ENCODE measurements at places on chromosomes 16 and 17.
A peak's percentile ranks its signal among the peaks of the same experiment; 100 is the strongest.

DNA sequence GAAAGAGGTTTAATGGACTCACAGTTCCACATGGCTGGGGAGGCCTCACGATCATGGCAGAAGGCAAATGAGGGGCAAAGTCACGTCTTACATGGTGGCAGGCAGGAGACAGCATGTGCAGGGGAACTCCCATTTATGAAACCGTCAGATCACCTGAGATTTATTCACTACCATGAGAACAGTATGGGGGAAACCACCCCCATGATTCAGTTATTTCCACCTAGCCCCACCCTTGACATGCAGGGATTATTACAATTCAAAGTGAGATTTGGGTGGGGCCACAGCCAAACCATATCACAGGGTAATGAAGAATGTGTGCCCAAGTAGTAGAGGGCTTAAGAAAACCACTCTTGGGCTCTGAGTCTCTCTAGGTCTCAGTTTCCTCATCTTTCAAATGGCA lies 85.1 kb downstream of the PRKCB start:
- DNase-seq: no peak

GRCh38 chr16:23343643-23344612 lies 41.8 kb downstream of the SCNN1B start:
- no peak for DNase-seq

- peak; percentile 25 for DNase-seq
Measured at GRCh38 chr17:41814195-41814594, 1.4 kb downstream of the FKBP10 start.

GRCh38 chr17:55321427-55322060 lies 56.8 kb downstream of the HLF start:
- no peak for DNase-seq

DNA sequence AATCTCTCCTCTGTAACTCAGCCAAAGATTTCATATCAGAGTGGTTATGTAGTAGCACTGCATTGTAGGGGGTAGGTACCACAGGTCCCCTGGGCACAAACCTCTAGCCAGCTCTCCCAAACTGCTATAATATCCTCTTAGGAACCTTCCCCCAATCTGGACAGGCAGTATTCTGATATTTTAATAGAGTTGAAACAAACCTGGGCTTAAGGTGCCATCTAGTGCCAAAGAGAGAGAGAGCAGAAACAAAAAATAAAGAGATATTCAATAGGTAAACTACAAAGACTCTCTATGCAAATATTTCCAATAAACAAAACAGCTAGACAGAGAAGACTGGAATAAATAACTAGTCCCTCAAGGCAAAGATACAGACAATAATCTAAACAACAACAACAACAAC lies 1070.0 kb downstream of the CDH11 start:
- peak; percentile 0 for DNase-seq

GRCh38 chr16:86578061-86578599 lies at the start of gene FOXL1:
Gene FOXL1 (plus strand): TSS chr16:86578549. CDS start chr16:86578724, 175 bp downstream.
- peak; percentile 92 for DNase-seq

- peak; percentile 79 for DNase-seq
Measured at GRCh38 chr16:87076950-87077749, 240.0 kb downstream of the C16orf95 start.

DNA sequence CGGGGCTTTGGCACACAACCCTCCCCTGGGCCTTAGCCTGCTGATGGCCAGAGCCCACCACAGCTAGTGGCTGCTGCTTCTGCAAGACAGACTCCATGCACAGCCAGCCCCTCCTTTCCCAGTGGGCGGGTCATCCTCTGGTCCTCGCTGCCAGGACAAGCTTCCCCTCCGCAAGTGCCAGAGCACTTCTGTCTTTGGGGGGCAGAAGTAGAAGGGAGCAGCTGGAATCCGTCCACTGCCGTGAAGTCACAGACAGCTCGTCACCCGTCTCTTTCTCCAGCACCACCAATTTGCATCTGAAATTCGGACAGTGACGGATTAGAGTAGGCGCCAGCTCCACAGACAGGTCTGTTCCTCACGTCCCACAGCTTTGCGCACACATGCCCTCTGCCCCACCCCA lies 31.3 kb upstream of the NAT9 start:
- no peak for DNase-seq

DNA sequence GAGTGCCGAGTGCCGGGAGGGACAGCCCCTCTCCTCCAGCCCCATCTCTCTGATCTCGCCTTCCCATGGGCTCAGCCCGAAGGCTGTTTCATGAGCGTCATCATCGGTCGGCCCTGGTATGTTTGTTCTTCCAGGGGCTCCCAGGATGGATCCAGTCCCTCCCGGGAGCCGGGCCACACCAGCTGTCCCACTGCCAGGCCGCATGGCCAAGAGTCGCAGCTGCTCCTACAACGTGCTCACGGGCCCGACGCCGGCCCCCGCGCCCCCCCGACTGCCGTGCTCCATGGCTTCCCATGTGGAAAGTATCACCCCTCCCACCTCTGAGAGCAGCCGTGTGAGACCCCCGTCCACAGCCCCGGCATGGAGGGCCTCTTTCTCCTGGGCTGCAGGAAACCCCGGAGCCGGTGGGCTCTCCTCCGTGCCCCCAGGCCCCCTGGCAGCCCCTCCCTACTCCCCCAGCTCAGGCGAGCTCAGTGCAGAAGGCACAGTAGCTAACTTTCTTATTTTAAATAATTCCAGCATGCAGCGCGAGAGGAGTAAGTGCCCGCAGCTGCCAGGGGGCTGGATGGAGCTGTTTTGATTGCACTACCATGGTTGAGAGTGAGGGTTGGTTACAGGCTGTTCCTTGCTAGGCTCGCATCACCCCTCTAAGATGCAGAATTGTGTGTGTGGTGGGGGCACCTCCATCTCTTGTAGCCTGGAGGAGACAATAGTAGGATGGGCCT lies 26.6 kb upstream of the GSE1 start:
- DNase-seq: no peak

- DNase-seq: no peak
Measured at GRCh38 chr16:88073201-88073721, 122.0 kb downstream of the BANP start.

DNA sequence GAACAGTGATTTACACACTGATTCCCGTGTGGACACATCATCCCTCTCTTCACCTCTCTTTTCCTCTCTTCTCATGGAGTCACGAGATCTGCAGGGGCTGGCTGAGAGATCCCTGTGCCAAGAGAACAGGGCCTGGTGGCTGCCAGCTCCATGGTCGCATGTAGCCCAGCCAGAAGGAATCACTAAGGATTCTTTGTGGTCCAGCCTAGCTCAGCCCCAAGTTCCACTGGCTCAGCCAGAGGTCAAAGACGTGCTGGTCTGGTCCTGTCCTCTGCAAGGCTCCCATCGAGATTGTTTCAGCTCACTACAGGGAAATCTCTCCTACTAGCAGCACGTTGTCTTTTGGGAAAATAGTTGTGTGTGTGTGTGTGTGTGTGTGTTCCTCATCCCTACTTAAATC lies 66.4 kb downstream of the NDEL1 start:
- no peak for DNase-seq

DNA sequence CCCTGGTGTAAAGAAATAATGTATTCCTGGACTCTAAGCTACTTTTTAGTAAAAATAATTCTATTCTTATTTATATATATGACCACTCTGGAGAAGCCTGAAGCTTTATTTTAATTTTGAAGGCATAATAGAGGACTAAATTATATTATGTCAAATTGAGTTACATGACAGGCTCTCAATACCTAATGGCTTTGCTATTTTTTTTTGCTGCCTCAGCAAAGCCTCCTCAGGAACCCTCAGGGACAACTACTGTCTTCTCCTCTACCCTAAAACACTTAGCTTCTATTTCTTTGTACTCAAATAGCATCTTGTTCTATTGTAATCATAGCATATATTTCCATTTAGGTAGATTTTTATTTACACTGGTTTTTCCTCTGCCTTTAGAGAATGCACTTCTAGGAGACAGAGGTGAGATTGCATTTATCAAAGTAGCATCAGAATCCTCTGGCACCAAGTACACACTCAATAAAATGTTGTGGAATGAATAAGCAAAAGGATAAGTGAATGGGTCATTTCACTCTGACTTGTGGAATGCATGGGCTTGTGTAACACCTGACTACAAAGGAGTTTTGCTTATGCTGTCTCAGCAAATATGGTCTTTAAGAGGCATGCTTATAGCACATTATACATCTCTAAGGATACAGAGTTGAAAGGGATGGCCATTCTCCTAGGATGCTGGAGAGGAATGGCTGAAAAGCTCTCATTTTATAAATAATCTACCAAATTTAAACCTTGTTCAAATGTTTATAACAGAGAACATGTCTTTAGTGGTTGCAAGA lies 605.2 kb downstream of the KCNJ2 start:
- DNase-seq: no peak

GRCh38 chr17:49722066-49722465 lies 14.3 kb upstream of the SLC35B1 start:
- no peak for DNase-seq

DNA sequence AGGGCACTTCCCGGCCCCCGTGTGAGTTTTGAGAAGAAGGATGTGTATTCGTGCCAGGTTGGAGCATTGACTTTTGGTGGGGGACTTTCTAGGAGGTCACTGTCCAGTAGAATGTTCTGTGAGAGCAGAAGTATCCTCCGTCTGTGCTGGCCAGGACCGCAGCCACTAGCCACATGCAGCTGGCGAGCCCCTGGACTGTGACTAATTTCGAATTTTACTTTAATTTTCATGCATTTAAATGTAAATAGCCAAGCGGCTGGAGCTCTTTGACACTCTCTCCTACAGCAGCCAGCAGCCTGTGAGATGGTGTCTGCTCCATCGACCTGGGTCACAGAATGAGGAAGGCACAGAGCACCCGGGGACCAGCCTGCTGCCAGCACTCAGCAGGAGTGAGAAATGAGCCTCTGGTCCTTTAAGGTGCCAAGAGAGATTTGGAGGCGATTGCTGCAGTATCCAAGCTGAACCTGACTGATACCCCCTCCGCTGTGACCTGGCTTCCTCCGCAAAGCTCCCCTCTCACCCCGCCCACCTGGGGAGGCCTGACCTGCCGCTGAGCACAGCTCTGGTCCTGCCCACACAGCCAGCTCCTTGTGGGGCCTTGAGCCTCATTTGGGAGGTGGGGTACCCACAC lies 7.8 kb downstream of the ATP2A3 start:
- DNase-seq: no peak

GRCh38 chr17:41617698-41618097 lies 5.1 kb upstream of the KRT16 start:
- no peak for DNase-seq

GRCh38 chr16:3945751-3946603 lies 65.5 kb upstream of the CREBBP start:
- DNase-seq: peak; percentile 98

- DNase-seq: peak; percentile 96
Measured at GRCh38 chr16:70706948-70707465, 21.2 kb upstream of the MTSS2 start.

- no peak for DNase-seq
Measured at GRCh38 chr17:81068411-81069134, 33.6 kb downstream of the BAIAP2 start.

- peak; percentile 99 for DNase-seq
Measured at GRCh38 chr17:41404024-41404671, 6.7 kb upstream of the KRT31 start.

GRCh38 chr16:30551781-30552180 lies 6.4 kb downstream of the ZNF764 start:
- no peak for DNase-seq

DNA sequence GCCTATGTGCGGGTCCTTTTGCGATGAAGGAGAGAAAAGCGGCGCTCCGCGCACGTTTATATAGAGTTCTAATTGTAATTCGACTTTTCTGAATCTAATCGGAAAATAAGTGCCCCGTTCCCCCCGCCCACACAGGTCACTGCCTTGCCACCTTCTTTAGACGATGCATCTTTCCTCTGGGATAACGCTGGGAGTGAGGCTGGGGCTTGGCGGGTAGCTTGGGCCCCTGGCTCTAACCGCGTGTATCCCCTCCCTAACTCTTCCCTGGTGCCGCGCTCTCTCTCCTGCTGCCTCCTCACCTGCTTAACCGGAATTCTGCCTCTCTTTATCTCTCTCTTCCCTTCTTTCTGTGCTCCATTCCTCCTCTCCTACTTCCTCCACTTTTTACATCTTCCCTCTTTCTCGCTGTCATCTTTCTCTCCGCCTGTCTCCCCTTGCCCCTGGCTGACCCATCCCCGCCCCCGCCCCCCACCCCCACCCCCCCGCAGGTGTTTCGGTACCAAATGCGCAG lies 2.6 kb downstream of the LHX1 start:
- no peak for DNase-seq

DNA sequence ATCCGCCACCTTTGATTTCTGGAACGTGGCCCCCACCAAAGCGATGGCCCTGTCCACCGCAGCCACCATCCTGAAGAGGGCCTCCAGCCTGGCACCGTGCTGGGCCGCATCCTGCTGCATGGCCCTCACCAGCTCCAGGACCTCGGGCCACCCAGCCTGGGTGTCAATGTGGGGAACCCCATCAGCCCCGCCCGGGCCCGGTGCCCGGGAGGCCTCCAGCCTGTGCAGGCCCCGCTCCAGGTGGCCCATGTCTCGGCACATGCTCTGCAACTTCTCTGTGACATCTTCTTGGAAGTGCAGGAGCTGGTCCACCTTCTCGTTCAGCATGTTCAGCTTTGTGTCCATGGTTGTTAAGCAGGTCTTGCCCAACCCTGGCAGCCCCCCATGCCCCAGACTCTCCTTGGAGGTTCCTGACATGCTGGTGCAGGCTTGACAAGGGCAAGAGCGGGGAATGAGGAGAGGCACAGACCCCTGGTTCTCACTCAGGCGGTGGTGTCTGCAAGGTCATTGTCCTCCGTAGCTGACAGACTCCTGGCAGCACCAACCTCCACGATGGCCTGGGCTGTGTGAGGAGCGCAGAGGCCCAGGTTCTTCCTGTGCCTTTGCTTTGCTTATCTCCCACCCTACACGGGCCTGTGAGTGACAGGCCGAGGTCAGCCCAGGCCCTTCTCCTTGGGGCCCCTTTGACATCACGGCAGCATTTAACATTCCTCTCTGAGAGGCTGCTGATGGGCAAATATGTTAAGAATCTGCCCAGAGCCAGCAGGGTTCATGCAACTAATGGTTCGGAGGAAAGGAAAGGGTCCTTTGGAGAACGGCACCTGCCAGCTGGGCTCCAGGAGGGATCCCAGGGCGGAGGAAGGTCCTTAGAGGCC lies at the start of gene MYLK3:
TSS of gene MYLK3 (minus strand) at position 568 of the 875 bp plus-strand sequence. CDS start at position 417, 151 bp downstream.
- DNase-seq: no peak

DNA sequence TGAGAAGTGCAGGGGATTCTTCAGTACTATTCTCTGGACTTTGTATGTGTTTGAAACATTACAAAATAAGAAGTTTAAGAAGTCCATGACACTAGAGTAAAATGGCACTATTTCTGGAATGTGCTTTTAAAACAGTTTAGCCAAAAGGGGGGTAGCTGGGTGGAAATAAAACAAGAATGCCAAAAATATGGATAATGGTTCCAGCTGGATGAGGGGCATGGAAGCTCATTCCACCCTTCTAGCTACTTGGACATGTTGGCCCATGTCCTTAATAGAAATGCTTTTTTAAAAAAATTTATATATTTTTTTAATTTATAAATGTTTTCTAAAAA lies 13.1 kb downstream of the ZC3H7A start:
- DNase-seq: no peak

Data from ELR (cell line).